ENCODE measurements at places on chromosomes 5 and 9. TPM values are rescaled to one million over a fixed set of nuclear protein-coding genes. Genes with fewer than 3 reads are reported as not detected.

The NMUR2 gene
- polyA plus RNA-seq, result 0.04 TPM

The SOHLH1 gene
- not detected for polyA plus RNA-seq

The LURAP1L gene
- polyA plus RNA-seq, result 11.1 TPM

The ARL15 gene
- 5.1 TPM for polyA plus RNA-seq

The PTPN3 gene
- polyA plus RNA-seq, result 9.0 TPM

The CCT5 gene
- polyA plus RNA-seq, result 107 TPM

The LMX1B gene
- polyA plus RNA-seq, result 0.90 TPM

The BTNL3 gene
- polyA plus RNA-seq, result 0.22 TPM

The EGFLAM gene
- polyA plus RNA-seq, result 25.9 TPM

The TRAF1 gene
- polyA plus RNA-seq, result 2.4 TPM

The COL23A1 gene
- polyA plus RNA-seq, result 0.45 TPM

The FAM153A gene
- 6.2 TPM for polyA plus RNA-seq

The OSMR gene
- 59.2 TPM for polyA plus RNA-seq

The ARID3C gene
- polyA plus RNA-seq, result not detected

The PLPP7 gene
- polyA plus RNA-seq, result 5.6 TPM

The GPX8 gene
- 4.2 TPM for polyA plus RNA-seq

The HSPB3 gene
- 1.3 TPM for polyA plus RNA-seq

The SLC34A3 gene
- not detected for polyA plus RNA-seq

The MRPL41 gene
- 68.7 TPM for polyA plus RNA-seq

The NOTCH1 gene
- 10.4 TPM for polyA plus RNA-seq

The OR1K1 gene
- not detected for polyA plus RNA-seq

The GRM6 gene
- not detected for polyA plus RNA-seq

Measured in adipose tissue (tissue), 3 donors.